ENCODE measurements at places on chromosomes 7 and 10. TPM values are rescaled to one million over a fixed set of nuclear protein-coding genes. Genes with fewer than 3 reads are reported as not detected.

HOXA9 gene
- 4.3 TPM for total RNA-seq

SHH gene
- total RNA-seq, result 0.72 TPM

PAX2 gene
- total RNA-seq, result 0.96 TPM

VSIR gene
- 10.0 TPM for total RNA-seq

CDC14C gene
- not detected for total RNA-seq

C10orf120 gene
- total RNA-seq, result not detected

NOS3 gene
- total RNA-seq, result 0.64 TPM

IPMK gene
- total RNA-seq, result 7.0 TPM

SAMD9L gene
- total RNA-seq, result under 0.01 TPM

PDE1C gene
- 1.2 TPM for total RNA-seq

COBL gene
- 1.1 TPM for total RNA-seq

SMO gene
- total RNA-seq, result 8.0 TPM

SFTPA1 gene
- not detected for total RNA-seq

NAT16 gene
- total RNA-seq, result not detected

AKR1C1 gene
- total RNA-seq, result 152 TPM

LRRD1 gene
- not detected for total RNA-seq

SLIT1 gene
- total RNA-seq, result not detected

STEAP1 gene
- total RNA-seq, result 20.0 TPM

NKX2-3 gene
- not detected for total RNA-seq

LDB3 gene
- total RNA-seq, result not detected

GATA3 gene
- total RNA-seq, result under 0.01 TPM

CALHM3 gene
- total RNA-seq, result not detected

TMEM184A gene
- 8.2 TPM for total RNA-seq

C7orf33 gene
- not detected for total RNA-seq

EPDR1 gene
- total RNA-seq, result 20.0 TPM

ABCC2 gene
- total RNA-seq, result 0.96 TPM

ADAM12 gene
- not detected for total RNA-seq

GHRHR gene
- total RNA-seq, result not detected

DNMBP gene
- total RNA-seq, result 6.6 TPM

TWIST1 gene
- total RNA-seq, result 16.4 TPM

MYOF gene
- total RNA-seq, result 167 TPM

MINDY4 gene
- total RNA-seq, result 0.96 TPM

TMEM140 gene
- not detected for total RNA-seq

ZNF479 gene
- not detected for total RNA-seq

DRGX gene
- total RNA-seq, result not detected

LIPK gene
- 0.48 TPM for total RNA-seq

Measured in tracheal epithelial cell (primary cell).